ENCODE measurements at places on chromosomes 1 and 21. TPM values are rescaled to one million over a fixed set of nuclear protein-coding genes. Genes with fewer than 3 reads are reported as not detected.

GRIK3 gene
- not detected for total RNA-seq

RAB25 gene
- total RNA-seq = 0.49 TPM

LRRC3 gene
- 1.9 TPM for total RNA-seq

REN gene
- not detected for total RNA-seq

HES5 gene
- total RNA-seq = not detected

TNNI3K gene
- total RNA-seq = not detected

Data from activated CD8-positive, alpha-beta T cell treated with anti-CD3 and anti-CD28 coated beads for 36 hours (primary cell).